ENCODE measurements at places on chromosomes 7 and 10.

DNA sequence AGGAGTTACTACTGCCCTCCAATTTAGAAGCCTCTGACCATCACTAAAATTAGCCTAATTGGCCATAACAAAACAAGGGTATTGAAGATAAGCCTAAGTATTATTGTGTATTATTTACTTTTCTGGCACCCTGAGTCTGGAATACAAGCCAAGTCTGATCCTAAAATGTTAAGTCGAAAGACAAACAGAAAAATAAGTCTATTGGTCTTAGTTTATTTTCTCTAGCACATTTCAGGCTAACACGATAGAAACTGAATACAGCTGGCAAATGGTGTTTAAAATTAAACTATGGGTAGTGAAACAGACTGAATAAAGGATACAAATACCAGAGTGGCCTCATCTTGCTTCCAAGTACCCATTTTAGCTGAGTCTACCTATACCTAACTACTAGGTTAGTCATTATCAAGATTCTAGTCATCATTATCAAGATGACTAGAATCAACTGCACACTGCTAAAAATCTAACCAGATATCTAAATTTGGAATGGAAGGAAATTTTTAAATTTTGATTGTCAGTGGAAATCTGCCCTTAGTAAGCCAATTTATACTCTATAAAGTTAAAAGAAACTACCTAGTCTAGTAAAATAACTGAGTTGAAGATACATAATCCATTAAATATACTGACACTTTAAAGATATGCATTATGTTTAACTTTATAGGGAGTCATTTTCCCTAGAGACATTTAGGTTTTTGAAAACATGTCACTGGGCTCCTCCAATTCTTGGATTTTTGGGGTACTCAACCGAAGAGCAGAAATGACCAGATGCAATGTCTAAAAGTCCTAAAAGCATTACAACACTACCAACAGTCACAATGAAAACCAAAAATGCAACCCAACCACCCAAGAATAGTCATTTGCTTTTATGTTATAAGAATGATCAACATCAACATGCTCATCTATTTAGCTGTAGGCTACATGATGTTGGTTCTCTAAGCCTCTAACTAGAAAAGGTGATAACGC is 80.9 kb downstream of the NT5C2 start:
- no peak for DNase-seq

GRCh38 chr10:24925799-24926198 is 26.6 kb downstream of the PRTFDC1 start:
- DNase-seq: no peak

- DNase-seq: no peak
Measured at GRCh38 chr7:143372070-143372469, 9.1 kb upstream of the ZYX start.

- no peak for DNase-seq
Measured at GRCh38 chr7:101884671-101885596, 67.5 kb downstream of the CUX1 start.

DNA sequence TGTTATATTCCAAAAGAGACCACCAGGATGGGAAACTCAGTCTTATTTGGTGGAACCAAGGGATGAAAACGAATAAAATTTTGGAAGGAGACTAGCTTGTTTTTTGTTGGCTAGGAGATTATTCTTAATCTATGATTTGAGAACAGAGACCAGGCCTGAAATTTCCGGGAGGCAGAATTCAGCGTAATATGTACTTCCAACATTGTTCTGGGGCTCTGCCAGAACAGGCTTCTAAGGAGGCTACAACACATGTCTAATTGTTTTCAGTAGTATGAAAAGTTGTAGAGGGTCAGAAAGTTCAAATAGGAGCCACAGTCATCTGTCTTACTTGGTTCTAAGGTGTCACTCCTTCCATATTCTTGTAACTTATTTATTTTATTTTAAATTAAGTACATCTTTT is 1.7 kb downstream of the DDX21 start:
- DNase-seq: no peak

DNA sequence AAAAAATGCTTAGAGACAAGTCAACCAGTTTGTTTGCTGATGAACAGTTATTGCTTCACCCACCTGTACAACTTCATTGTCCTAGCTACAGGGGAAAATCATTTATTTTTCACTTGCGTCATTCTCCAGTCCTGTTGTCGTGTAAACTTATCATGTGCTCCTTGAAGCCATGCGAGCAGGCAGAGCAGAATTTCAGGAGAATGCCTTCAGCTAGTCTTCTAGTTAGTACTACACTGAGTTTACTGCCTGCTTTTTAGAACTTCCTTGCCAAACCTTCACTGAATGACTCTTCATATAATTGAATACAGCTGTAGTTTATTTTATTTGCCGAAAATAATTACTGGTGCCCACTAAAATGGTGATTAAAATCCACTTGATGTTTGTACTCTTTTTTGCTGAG is 15.6 kb downstream of the RPA3 start:
- DNase-seq: no peak

DNA sequence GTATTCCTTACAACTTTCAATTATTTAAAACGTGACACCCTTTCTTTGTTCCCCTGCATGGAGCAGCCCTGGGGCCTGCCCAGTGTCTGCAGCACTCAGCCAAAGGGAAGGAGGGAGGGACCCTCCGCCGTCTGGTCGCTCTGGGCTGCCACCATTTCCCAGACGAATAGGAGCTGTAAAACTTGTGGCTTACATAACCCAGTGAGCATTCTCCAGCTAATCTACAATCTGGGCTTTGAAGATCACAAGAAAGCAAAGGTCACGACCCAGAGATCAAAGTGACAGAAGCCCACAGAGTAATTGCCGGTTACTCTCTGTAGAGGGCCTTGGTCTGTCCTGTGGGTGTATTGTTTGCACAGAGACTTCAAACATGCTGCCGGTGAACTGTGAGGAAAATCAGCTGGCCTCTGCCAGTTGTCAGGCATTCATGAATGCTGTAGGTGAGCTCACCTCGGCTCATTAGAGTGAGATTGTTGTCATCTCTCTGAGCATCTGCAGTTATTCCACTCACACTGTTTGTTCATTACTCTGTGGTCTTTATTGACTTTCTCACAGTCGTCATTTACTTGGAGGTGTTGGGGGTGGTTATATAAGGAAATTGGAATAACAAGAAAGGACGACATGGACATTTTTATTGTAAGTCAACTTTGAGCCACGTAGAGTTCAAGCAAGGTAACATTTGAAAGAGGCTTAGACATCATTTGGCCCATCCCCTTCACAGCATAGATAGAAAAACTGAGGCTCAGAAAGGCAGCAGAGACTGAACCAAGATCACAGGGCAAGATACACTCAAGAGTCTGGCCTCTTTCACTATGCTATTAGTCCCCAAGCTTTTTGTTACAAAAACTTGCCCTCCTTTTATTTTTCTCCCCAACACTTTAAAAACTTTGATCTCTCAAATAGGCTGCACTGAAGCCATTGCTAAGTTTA is 619.8 kb downstream of the LRMDA start:
- DNase-seq: no peak

GRCh38 chr10:129126982-129127381 is 340.1 kb upstream of the MGMT start:
- no peak for DNase-seq

- no peak for DNase-seq
Measured at GRCh38 chr10:32159264-32159663, 103.0 kb upstream of the KIF5B start.

GRCh38 chr10:58064714-58065528 is 202.8 kb downstream of the IPMK start:
- no peak for DNase-seq

DNA sequence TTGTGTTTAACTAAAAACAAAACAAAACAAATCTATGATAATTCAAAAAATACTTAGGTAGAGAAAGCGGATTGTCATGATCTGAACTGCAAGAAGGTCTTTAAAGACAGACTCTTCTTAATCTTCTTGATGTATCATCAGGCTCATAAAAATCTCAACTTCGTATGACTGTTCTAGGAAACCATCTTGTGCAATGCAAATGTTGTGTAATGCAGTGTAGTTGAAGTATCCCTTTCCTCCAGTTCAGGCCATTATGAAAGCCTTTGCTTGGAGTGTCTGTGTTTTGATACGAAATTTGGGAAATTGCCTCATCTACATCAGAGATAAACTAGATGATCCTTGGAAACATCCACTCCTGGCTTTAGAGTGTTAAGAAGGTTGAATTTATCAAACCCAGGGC is 30.9 kb downstream of the CDK1 start:
- no peak for DNase-seq

- no peak for DNase-seq
Measured at GRCh38 chr7:136698231-136698630, 170.2 kb upstream of the CHRM2 start.

DNA sequence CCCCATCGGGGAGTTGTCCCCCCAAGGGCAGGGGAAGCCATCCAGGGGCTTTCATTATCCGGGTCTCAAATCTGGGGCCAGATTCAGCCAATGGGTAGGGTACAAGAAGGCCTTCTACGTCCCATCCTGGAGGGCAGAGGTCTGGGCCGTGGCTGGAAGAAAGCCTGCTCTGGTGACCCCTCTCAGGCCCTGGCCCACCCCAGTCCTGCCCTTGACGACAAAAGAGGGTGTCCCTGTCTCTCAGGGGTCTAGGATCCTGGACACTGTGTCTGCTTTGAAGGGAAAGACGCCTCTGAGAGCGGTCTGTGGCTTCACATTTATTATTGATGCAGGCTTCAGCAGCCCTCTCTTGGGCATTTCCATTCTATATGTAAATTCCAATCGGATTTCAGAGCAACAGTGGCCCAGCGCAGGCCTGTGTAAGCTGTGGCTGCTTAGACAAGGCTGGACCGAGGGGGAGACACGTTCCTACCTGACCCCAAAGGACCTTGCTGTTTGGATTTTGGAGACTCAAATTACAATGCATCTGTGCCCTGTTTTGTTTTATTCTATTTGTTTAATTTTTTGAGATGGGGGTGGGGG is 83.2 kb upstream of the BAIAP2L1 start:
- DNase-seq: no peak

GRCh38 chr10:62763155-62763554 is 41.4 kb upstream of the ADO start:
- no peak for DNase-seq

- no peak for DNase-seq
Measured at GRCh38 chr7:119711104-119711503, 561.9 kb upstream of the KCND2 start.

GRCh38 chr7:21364801-21365271 is 63.0 kb upstream of the SP4 start:
- DNase-seq: no peak

DNA sequence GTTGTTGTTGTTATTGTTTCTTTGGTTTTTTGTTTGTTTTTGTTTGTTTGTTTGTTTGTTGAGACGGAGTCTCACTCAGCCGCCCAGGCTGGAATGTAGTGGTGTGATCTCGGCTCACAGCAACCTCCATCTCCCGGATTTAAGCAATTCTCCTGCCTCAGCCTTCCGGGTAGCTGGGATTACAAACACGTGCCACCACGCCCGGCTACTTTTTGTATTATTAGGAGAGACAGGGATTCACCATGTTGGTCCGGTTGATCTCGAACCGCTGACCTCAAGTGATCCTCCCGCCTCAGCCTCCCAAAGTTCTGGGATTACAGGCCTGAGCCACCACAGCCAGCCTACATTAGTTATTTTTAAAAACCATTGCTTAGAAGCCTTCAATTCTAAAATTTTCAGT is 45.0 kb downstream of the FOXP2 start:
- DNase-seq: no peak

- no peak for DNase-seq
Measured at GRCh38 chr10:129641982-129642381, 174.9 kb downstream of the MGMT start.

DNA sequence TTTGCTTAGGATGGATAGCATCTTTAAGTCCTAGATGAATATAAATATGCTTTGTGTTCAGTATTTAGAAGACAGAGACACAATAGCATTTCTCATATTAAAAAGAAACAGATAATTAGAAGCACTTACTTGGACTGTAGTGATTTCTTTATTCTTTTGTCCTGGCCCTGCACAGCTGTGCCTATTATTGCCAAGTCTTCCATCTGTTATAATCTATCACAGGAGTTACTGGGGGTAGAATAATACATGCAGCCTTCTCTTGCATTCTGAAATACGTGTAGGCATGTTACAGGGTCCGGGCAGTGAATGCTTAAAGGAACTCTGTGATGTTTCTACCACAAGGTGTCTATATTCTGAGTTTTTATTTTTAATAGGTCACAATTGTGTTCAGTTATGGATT is 461.5 kb upstream of the COBL start:
- no peak for DNase-seq

GRCh38 chr10:30756151-30756550 is 126.6 kb upstream of the LYZL2 start:
- DNase-seq: no peak
